ENCODE measurements at places on chromosomes 1 and 21. TPM values are rescaled to one million over a fixed set of nuclear protein-coding genes. Genes with fewer than 3 reads are reported as not detected.

DNA sequence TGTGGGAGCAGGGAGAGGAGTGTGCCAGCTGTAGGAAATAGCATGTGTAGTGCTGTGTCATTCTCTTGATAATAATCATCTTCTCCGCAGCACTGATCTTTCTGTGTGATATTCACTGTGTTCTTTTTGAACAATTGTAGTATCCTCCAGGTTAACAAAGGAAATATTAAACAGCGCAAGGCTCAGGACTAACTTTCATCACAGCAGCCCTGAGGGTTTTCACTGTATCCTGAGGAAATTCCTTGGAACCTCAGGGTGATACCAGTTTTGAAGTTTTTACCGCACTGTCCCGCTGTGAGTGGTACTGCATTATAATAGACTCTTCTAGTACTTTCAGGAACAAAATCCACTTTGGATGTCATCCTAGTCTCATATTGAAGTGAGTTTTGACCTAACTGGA, 228.4 kb upstream of the COA6 start:
- DNase-seq: no peak

The LCE3E gene
- total RNA-seq: not detected

DNA sequence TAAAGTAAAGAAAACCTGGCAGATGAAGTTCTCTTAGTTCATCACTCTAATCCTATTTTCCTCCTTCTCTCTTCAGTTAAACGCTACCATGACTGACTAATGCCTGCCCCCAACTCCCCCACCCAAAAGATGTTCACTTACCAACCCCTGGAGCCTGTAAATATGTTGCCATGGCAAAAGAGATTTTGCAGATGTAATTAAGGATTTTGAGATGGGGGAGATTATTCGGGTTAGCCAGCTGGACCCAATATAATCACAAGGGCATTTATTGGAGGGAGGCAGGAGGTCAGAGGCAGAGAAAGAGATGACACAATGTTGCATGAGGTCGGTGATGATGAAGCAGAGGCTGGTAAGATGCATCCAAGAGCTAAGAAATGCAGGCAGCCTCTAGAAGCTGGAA, 69.3 kb upstream of the PPP2R5A start:
- no peak for DNase-seq

DNA sequence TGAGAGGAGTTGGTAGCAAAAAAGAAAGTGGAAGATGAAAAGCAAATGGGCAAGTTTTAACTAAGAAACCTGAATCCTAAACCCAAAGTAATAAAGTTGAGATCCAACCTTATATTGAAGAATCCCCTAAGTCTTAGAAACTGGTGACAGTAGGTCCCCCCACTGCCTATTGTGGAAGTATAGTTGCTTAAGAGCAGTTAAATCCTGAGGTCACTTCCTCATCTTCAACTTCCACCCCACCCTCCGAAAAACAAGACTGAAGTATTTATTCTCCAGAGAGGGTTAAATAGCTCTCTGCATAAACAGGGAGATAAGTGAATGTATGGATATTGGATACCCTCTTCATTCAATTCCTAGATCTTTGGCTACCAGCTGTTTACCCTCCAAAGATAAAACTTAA, 3.3 kb upstream of the DSTYK start:
- no peak for DNase-seq

- DNase-seq: no peak
Observed at GRCh38 chr1:228277491-228278431, 69.9 kb downstream of the OBSCN start.

DNA sequence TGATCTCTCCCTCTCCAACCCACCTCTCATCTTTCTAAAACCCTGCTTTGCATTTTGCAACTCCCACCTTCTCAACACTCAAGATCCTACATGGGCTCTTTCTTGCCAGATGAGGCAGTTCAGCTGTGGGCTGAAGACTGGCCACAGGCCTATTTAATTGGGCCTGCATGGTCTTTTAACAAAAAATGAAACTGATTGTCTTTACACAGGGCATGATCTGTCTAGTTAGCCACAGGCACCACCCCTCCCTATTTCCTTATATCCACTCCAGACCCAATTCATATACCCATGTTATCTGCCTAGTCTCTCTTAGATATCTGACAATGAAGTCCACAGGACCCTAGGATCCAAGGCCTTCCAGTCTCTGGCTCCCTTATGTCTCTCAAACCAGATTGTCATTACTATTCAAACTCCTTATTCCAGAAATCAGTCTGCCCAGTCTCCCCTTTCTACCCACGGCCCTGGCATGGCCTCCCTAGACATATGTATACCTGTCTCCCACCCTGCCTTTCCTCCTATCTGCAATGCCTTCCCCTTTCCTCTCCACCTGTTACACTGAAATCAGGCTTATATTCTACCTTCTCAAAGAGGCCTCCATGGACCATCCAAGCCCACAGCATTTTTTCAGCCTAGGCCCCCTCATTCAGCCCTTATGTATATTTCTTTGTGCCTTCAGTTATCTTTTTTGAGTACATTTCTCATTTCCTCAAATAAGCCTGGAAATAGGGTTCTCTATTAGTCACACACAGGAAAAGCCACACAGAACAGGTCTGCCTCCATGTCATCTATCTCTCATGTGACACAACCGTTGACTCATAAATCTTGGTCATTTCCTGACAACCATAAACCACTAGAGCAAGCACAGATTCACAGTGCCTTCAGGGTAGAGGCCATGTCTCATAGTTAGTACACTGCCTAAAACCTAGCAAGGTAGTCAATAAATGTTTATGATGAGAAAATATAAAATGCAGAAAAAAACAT, 39.0 kb downstream of the LPAR3 start:
- peak; percentile 100 for DNase-seq

The FNDC7 gene
- under 0.01 TPM for total RNA-seq

Measured in bronchial epithelial cell (primary cell).